ENCODE measurements at places on chromosomes 11 and 22. TPM values are rescaled to one million over a fixed set of nuclear protein-coding genes. Genes with fewer than 3 reads are reported as not detected.

Gene TPCN2
- 14.1 TPM for total RNA-seq

Gene GRIA4
- not detected for total RNA-seq

Gene GUCY1A2
- total RNA-seq: 1.7 TPM

Gene MRGPRF
- 33.6 TPM for total RNA-seq

Gene PKNOX2
- 0.37 TPM for total RNA-seq

Gene CNTN5
- total RNA-seq: not detected

Gene P2RX6
- total RNA-seq: 0.44 TPM

Gene ZC3H7B
- 44.1 TPM for total RNA-seq

Measured in uterine smooth muscle cell (primary cell).